Stimulated activated CD8-positive, alpha-beta memory T cell treated with anti-CD3 and anti-CD28 coated beads, Interleukin-7, amount 100 ng/mL, for 1 hour (primary cell): ENCODE measurements at places on chromosomes 4 and X.

GRCh38 chr4:37584071-37584470 lies 102.1 kb downstream of the RELL1 start:
- no peak for DNase-seq

- no peak for DNase-seq
These were observed 55.9 kb downstream of the C4orf51 start for GRCh38 chr4:145735827-145736226.

GRCh38 chrX:149230689-149231088 lies 274.4 kb downstream of the IDS start:
- no peak for DNase-seq

DNA sequence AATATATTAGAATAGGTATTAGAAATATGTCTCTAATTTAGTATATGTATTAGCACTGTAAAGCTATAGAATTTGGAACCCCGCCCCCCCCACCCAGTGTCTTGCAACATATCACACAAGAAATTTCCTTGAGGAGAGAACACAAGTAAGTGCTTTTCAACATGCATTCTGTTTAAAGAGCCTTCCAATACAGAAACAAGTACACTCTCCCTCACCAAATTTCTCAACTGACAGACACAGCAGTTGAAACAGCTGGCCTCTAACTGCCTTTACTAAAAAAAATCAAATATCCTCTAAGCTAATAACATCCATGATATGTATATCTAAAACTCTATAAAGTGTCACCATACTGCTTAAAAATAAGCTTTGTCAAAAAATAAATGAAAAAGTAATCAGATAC lies 12.4 kb downstream of the CAMK2D start:
- no peak for DNase-seq

DNA sequence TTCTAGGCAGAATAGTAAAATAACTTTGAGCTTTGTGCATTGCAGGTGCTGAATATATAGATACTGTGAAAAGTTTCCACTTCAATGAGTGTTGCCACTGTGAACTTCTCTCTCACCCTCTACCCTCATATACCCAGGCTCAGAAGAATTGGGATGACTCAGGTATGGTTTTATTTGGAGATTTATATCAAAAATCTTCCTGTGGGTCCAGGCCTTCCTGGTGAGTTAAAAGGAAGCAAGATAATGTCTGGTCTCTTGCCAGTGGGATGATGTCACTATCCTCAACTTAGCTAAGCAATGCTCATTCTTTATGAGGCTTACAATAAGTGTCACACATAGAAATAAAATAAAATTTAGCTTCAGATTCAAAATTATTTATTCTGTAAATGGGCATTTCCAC lies 153.3 kb upstream of the TENT5D start:
- DNase-seq, result no peak

GRCh38 chr4:48197643-48198237 lies 63.7 kb upstream of the TXK start:
- DNase-seq, result no peak

DNA sequence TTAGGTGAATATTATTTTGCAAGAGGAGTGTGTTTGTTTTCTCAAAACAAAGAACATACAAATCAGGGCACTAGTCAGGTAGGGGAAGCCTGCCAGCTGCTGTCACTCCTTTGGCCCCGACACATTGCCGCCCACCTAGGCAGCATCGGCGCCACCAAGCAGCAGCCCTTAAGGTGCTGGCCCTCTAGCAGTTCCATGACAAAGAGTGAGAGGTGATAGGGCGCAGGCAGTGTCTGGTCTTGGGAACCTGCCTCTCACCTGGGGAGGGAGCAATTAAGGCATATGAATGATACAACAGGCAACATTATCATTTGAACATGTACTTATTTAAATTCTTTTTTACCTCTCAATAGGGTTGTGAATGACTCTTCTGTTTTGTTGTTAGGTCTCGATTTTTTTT lies 135.1 kb downstream of the PLS3 start:
- DNase-seq, result no peak

GRCh38 chr4:103721251-103721650 lies 1.5 kb upstream of the TACR3 start:
- DNase-seq, result no peak

DNA sequence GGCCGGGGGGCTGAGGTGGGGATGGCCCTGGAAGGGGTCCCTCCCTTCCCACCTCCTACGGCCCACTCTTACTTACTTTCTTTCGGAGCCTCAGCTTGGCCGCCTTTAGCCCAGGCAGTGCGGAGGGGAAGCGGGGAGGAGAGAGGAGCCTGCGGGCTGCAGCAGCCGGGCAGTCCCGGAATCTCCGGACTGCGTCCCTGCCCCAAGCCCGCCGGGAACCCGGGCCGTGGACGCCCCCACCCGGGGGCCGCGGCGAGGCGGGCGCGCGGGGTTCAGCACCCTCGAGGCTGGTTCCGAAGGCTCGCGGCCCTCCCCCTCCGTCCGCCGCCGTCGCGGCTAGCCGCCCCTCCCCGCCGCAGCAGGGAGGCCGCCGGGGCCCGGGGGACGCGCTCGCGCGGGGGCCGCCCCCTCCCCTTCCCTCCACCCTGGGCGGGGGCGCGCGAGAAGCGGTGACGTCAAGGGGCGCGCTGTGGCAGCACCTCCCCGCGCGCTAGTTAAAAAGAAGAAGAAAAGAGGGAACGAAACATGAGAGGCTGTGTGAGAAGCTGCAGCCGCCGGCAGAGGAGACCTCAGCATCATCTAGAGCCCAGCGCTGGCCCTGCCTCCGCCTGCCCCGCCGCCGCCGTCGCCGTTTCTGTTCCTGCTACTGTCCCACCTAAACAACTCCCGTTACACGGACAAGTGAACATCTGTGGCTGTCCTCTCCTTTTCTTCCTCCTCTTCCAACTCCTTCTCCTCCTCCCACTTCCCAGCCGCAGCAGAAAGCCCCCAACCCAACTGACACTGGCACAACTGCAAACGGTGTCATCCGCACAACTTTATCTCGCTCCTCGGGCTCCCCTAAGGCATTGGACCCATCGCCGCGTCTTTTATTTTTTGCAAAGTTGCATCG lies at the start of gene HHIP:
HHIP (plus strand) TSS at position 526 of the 892 bp plus-strand sequence. CDS start 520 bp downstream, outside the sequence.
- DNase-seq, result no peak

DNA sequence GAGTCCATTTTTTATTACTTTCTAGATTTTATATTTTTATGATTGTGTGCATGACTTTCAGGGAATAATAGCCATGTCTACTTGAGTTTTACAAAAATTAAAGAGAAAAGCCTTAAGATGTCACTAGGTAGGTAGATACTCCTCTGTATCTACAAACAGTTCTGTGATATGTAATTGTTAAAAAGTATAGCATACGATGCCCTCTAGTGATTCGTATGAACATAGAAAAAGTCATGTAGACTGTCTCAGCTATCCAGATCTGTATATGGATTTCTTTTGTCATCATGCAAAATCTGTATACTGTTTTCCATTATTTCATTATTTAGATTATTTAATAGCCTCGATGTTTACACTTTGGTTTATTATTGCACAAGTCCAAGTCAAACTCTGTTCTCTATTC lies 856.6 kb downstream of the CENPC start:
- DNase-seq, result no peak

GRCh38 chr4:62544428-62544827 lies 1344.3 kb downstream of the ADGRL3 start:
- no peak for DNase-seq

DNA sequence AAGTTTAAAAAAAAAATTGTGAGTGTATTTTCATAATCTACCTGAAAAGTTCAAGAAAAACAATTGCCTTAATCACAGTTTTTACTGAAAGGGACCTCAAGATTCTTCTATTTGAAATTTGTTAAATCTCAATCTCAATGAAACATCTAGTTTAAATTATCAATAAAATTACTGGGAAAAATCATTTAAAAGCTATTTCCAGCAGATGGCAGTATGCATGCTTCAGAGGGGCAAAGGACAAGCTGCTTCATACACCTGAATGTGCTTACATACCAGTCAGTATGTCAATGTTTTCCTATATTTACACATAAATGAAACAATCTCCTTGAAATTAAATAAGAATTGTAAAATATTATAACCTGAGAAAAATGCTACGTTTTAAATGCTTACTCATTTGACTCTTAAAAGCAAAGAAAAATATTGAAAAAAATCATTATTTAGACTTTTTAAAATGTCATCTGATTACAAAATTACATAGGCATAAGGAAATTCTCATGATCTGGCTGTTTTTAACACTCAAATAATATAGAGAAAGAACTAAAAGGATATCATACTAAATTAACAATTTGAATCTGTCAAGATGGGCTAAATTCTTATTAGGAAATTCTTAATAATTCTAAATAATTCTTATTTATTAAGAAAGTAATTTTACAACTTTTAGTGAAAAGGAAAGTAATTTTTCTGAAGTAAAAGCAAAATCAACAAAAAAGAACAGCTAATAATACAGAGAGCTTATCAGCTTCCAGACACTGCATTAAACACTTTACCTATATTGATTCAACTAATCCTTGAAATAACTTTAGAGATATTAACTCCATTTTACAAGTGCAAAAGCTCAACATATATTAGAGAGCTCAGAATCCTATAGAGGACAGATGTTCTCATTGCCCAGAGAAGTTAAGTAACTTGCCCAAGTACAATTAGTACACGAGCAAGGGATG lies 242.1 kb downstream of the ADAMTS3 start:
- no peak for DNase-seq

GRCh38 chr4:174859904-174860303 lies 30.9 kb upstream of the GLRA3 start:
- no peak for DNase-seq

DNA sequence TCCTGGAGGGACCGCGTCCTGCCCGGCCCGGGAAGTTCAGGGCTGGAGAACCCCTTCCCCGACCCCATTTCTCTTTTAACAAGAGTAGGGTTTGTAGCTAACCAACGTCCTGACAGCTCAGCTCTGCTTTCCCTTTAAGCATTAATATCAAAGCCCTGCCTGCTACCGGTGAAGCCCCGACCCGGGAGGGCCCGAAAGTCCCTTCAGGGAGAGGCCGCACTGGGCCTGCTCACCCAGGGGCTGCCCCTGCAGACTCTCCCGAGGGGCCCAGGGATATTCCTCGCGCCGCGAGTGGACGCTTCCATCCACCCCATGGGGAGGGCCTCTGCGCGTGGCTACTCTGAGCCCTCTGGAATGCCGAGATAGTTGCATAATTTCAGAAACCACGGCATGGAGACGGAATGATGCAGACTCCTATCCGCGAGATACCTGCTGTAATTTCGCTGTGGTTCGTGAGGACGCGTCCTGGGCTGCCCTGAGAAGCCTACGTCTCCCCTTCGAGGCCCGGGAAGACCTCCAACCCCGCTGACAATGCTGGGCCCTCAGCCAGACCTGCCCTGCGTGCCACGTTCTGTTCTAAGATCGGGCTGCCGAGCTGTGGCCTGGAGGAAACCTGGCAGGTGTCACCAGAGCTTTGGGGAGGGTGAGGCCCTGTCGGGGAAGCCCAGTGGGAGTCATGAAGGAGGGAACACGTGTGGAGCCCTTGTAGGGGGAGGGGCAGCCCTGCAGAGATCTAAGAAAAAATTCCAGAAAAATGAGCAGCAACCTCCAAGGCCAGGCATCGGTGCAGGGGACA lies 999 bp upstream of the CTBP1 start:
- DNase-seq, result no peak

GRCh38 chrX:53028678-53029077 lies 19.9 kb upstream of the GPR173 start:
- no peak for DNase-seq

DNA sequence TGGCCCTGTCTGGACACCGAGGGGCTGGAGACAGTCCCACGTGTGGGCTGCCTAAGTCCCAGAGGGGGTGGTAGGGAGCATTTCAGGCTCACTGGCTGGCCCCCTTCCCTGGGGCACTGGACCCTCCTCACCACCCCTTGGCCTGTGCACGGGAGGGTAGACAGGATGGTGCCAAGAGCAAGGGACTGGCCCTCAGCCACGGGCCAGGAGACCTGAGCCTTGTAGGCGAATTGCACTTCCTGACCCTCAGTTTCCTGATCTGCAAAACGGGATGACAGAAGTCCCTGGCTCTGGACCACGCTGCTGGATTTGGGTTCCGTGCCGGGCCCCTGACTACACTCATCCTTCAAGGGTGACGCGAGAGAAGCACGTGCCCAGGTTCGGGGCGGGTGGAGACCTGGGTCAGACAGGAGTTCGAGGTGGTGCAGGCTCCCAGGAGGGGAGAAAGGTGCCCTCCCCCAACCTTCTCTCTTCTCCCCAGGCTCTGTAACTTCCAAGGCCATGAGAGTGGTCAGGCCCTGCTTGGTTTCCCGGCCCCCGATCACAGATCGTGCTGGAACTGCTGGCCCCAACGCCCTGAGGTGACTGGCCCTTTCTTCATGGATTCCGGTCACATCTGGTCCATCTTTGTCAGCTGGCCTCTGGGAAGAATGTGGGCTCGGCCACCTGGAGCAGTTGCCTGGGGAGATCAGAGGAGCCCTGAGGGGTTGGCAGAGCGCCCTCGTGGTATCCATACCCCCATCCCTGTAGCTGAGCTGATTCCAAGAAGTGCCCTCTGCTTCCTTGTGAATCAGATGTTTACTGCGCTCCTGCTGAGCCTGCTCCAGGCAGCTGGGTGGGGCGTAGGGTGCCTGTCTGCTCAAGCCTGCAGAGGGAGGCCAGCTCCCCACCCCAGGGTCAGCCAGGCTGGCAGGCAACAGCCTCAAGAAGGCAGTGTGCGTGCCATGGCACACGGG lies 3.3 kb downstream of the SH3BP2 start:
- DNase-seq, result no peak

- DNase-seq, result no peak
These were observed 10.9 kb downstream of the KLHL4 start for GRCh38 chrX:87528487-87528886.

- DNase-seq, result no peak
These were observed 256.0 kb upstream of the SFRP2 start for GRCh38 chr4:154044742-154045485.

DNA sequence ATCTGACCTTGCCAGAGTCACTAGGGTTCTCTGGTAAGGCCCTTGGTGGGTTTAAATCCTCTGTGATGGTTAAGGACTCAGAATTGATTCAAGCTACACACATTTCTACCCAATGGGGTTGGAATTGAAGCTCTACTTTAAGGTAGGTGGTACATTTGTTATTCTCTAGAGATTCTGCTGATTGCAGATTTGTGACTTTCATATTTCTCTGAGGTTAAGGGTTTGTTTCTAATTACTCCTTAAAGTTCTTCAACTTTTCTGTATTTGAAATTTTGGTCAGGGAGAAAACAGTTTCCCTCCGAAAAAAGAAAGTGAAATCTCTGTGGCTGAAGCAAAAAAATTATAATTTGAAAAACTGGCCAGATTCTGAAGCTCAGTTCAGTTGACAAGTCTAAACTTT lies 25.8 kb upstream of the USP46 start:
- no peak for DNase-seq

GRCh38 chrX:21658746-21659145 lies 616 bp upstream of the KLHL34 start:
- DNase-seq, result no peak

DNA sequence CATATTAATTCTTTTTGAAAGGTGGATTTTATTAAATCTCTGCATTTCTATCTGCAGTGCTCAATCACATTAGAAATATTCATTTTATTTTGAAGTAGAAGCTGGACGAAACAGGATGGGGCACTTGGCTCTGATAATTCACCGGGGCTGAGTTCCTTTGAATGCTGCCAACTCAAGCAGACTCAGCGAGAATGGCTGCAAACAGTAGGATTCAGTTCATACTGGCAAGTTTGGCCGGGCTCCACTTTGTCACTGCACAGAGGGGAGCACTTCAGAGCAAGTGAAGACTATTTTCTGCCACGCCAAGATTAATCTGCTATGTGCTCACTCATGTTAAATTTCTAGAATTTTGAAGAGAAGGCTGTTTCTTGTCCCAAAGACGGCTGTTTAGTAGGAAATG lies 30.7 kb upstream of the KLHL8 start:
- DNase-seq, result no peak
